Esophagus (tissue), 2 donors: ENCODE measurements at places on chromosomes 4 and X. TPM values are rescaled to one million over a fixed set of nuclear protein-coding genes. Genes with fewer than 3 reads are reported as not detected.

MAGEA2 gene
- not detected for polyA plus RNA-seq

NFXL1 gene
- polyA plus RNA-seq, result 6.9 TPM

SULT1E1 gene
- 0.35 TPM for polyA plus RNA-seq

USP27X gene
- polyA plus RNA-seq, result 0.65 TPM

UGT2B7 gene
- not detected for polyA plus RNA-seq

PLXNA3 gene
- polyA plus RNA-seq, result 4.3 TPM

ATXN3L gene
- not detected for polyA plus RNA-seq

SMS gene
- 26.6 TPM for polyA plus RNA-seq

GAGE2A gene
- polyA plus RNA-seq, result not detected

TMEM129 gene
- polyA plus RNA-seq, result 25.6 TPM

CWH43 gene
- 19.3 TPM for polyA plus RNA-seq

SMAD1 gene
- polyA plus RNA-seq, result 9.8 TPM

TCP11X2 gene
- polyA plus RNA-seq, result not detected

CLTRN gene
- 0.38 TPM for polyA plus RNA-seq

MMRN1 gene
- polyA plus RNA-seq, result 0.79 TPM

USP17L18 gene
- not detected for polyA plus RNA-seq

C4orf54 gene
- polyA plus RNA-seq, result under 0.01 TPM

WFS1 gene
- polyA plus RNA-seq, result 4.6 TPM

RTL3 gene
- not detected for polyA plus RNA-seq

TMEM156 gene
- 0.81 TPM for polyA plus RNA-seq

ARMCX2 gene
- polyA plus RNA-seq, result 4.9 TPM

PFKFB1 gene
- 0.11 TPM for polyA plus RNA-seq

GASK1B gene
- 1.6 TPM for polyA plus RNA-seq

BEX5 gene
- polyA plus RNA-seq, result 1.6 TPM

AFP gene
- polyA plus RNA-seq, result 0.05 TPM

MAGIX gene
- 6.0 TPM for polyA plus RNA-seq

CXCL8 gene
- 8.3 TPM for polyA plus RNA-seq

TMEM31 gene
- polyA plus RNA-seq, result 0.05 TPM

ELOVL6 gene
- polyA plus RNA-seq, result 17.7 TPM

SASH3 gene
- polyA plus RNA-seq, result 2.1 TPM

CPXCR1 gene
- polyA plus RNA-seq, result not detected

SMARCA5 gene
- polyA plus RNA-seq, result 11.1 TPM

VSIG1 gene
- polyA plus RNA-seq, result 0.27 TPM

ESX1 gene
- polyA plus RNA-seq, result not detected

TCEAL2 gene
- 3.5 TPM for polyA plus RNA-seq
